ENCODE measurements at places on chromosomes 4 and X. TPM values are rescaled to one million over a fixed set of nuclear protein-coding genes. Genes with fewer than 3 reads are reported as not detected.

GRCh38 chr4:54746218-54746617 is 88.5 kb downstream of the KIT start:
- H3K4me1 ChIP-seq, result no peaks in the 10 kb centered on the region
- H3K27me3 ChIP-seq, result no peaks in the 10 kb centered on the region
- H3K36me3 ChIP-seq, result no peaks in the 10 kb centered on the region
- no peak overlapping the region for H3K27ac ChIP-seq

- H3K27me3 ChIP-seq, result no peaks in the 10 kb centered on the region
- no peaks in the 10 kb centered on the region for H3K36me3 ChIP-seq
- no peak overlapping the region for H3K27ac ChIP-seq
These were observed 161.1 kb upstream of the NAP1L5 start for GRCh38 chr4:88858752-88859151.

DNA sequence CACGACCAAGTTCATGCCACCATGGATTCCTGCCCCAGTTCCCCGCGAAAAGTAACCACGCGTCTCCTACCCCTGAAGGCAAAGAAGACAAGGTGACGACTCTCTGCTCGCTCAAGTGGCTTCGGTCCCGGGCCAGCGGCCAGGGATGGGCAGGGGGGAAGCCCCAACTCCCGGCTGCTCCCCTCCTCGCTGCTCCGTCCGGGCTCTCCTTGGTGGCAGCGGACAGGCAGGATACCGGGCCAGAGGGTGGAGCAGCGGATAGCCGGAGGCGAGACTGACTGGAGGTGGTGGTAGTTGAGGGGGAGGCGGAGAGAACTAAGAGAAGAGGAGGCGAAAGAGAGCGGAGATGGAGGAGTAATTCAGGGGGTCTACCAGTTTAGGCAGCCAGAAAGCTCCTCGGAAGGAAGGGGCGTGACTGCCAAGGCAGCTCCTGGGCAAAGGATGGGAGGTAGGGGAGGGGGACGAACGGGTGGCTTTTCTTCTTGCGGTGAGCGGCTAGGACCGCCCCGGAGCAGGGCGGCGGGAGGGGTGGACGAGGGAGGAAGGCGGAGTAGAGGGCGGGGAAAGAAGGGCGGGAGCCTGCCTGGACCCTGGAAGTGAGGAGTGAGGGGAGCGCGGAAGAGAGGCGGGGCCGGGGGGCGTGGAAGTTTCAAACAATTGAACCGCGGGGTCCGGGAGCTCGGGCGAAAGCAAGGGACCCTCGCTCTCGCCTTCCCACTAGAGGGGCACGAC is at the start of gene AMOT:
Gene AMOT (minus strand): TSS at position 450 of the 732 bp plus-strand sequence. CDS start 17,705 bp downstream, outside the sequence.
- peak within 1 kb of the TSS; percentile 76 for H3K4me3 ChIP-seq
- H3K4me1 ChIP-seq, result no peaks in the 10 kb centered on the region
- H3K27me3 ChIP-seq, result no peaks in the 10 kb centered on the region

- H3K4me1 ChIP-seq, result no peaks in the 10 kb centered on the region
- H3K27ac ChIP-seq, result no peak overlapping the region
- no peak for DNase-seq
- no peak overlapping the region for H3K4me3 ChIP-seq
These were observed 7.4 kb downstream of the WDR44 start for GRCh38 chrX:118353081-118353850.

DNA sequence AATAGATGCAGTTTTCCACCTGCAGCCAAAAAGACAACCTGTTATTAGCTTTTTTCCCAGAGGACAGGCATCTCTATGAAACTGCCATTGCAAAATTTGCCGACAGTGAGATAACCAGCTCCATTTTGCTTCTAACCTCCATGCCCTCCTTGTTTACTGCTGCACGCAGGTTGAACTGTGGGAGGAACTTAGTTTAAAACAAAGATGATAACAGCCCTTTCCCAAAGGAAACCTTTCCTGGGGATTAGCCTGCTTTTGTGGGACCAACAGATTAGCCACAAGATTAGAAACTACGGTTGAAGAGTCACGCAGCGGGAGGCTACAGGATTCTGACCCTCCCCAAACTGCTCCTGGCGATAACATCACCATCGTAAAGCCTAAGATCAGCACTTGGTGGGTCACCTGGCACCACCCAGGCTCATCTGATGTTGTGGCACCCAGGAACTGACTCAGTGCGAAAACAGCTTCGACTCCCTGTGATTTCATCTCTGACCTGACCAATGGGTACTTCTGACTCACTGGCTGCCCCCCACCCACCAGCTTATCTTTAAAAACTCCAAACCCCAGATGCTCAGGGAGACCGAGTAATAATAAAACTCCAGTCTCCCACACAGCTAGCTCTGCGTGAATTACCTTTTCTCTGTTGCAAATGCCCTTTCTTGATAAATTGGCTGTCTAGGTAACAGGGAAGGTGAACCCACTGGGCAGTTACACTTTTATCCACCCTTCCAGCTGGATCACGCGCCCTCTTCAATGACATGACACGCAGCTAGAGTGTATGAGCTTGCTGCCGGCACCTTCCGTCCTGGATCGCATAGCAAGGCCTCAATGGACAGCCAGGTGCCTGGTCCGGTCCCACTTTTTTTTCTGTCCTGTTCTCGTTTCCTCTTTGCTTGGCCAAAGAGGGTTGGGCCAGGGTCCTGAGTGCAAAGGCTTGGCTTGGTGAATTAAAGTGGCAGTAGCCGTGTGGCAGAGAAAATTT is 27.2 kb downstream of the NOP14 start:
- DNase-seq, result peak; percentile 50
- peak overlapping the region; percentile 97 for H3K4me3 ChIP-seq
- H3K36me3 ChIP-seq, result no peaks in the 10 kb centered on the region
- H3K27me3 ChIP-seq, result no peaks in the 10 kb centered on the region
- peaks cover 16% of the 10 kb centered on the region for H3K4me1 ChIP-seq

DNA sequence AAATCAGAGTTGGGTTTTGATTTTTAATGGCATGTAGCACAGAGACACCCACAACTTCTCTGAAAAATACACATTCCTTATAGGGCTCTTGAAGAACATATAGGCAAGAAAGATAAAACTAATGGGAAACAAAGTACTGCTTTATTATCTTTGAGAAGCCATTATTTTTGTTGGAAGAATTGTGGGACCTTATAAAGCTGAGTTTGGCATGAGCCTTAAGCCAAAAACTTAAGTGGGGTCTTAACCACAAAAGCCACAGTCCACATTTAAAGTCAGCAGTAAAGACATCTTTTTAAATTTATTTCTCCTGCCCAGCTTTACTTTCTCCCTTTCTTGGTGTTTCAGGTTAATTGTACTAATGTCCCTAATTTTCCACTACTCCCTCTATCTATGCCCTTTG is 1297.3 kb downstream of the C4orf33 start:
- DNase-seq, result no peak

VCX3B gene
- total RNA-seq, result not detected

HSPA4L gene
- total RNA-seq, result 2.7 TPM

TLR3 gene
- 4.3 TPM for total RNA-seq

DMP1 gene
- not detected for total RNA-seq
